ENCODE measurements at places on chromosomes 1 and 21.

DNA sequence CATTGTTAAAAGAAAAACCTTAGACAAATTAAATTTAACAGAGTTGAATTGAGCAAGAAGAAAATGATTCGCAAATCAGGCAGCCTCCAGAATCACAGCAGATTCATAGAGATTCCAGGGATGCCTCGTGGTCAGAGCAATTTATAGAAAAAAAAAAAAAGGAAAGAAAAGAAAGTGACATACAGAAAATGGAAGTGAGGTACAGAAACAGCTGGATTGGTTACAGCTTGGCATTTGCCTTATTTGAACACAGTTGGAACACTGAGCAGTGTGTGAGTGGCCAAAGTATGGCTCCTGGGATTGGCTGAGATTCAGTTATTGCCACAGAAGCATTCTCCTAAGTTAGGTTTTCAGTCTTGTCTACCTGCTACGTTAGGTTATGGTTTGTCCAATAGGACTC, 9.1 kb upstream of the C21orf91 start:
- DNase-seq, result peak; percentile 32

DNA sequence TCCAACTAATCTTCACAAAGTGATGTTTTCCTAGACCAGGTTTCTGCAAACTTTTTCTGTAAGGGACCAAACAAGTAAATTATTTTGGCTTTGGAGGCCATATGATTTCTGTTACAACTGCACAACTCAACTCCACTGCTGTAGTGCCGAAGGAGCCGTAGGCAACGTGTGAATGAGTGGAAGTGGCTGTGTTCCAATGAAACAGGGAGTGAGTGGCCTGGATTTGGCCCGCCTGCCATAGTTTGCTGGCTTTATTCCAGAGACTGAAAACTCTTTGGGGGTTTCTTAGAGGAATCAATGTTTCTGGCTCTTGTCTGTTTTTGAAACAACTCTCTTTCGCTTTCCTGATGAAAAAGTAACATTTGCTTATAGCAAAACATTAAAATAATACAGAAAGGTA, 12.6 kb upstream of the ACTL8 start:
- no peak for DNase-seq

- DNase-seq, result peak; percentile 59
These were observed 30.5 kb downstream of the MROH7 start for GRCh38 chr1:54671985-54672608.

DNA sequence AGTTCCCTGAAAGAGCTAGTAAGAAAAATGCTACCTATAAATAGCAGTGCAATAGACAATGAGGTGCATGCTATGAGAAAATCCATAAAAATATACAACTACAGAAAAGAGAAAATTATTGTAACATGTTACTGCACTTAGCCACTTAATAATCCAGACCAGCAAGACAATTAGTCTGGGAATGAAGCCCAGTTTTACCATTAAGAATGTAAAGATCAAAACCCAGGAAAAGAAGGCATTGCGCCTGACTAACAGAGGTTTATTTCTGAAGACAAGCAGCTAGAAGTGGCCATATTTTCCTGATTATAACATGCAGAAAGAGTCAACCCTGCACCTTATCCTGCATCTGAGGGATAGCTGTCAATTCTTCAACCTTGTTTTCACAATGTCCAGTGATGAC, 276.4 kb upstream of the PRMT6 start:
- no peak for DNase-seq

DNA sequence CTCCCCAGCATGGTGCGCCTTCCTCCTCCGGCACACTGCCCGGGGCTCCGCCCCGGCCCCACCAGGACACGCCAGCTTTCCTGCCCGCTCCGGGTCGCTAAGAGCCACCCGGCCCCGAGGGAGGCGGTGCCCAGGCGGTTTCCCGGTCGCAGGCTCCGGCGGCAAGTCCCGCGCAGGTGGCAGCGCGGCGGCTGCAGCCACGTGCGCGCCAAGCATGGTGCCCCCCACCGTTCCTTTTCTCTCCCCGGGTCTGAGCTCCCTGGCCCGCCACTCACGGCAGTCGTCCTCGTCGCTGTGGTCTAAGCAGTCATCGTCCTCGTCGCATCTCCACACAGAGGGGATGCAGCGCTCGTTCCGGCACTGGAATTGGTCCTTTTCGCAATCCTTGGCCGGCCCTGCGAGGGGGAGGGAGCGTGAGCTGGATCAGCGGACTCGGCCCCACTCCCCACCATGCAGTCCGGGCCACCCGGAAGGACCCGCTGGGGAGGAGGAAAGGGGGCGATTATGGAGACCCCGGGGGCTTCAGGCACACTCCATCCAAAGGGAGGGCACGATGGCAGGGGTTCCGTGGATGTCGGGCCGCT, 1.2 kb downstream of the LRP8 start:
- DNase-seq, result no peak

- DNase-seq, result no peak
These were observed 49.9 kb downstream of the PTP4A2 start for GRCh38 chr1:31888291-31888690.

GRCh38 chr1:147822292-147822691, 61.9 kb upstream of the GJA5 start:
- peak; percentile 13 for DNase-seq

DNA sequence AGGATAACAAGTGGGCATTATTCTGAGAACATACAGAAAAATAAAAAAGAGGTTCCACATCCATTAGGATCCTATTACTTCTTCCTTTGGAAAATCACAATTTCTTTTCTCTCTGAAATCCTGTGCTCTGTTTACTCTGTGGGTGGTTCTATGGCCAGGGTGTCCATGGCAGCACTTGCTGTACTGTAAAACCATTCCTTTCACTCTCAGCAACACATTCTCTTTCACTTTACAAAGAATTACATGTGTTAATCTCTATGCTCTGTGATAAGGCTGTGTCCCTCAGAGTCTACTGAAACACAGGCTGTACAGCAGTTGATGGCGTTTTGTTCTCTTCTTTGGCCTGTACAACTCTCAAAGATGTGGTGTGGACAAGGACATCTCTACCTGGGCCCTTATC, 524.1 kb downstream of the PTBP2 start:
- no peak for DNase-seq

GRCh38 chr1:48767975-48768510, 8.6 kb downstream of the BEND5 start:
- DNase-seq, result no peak

DNA sequence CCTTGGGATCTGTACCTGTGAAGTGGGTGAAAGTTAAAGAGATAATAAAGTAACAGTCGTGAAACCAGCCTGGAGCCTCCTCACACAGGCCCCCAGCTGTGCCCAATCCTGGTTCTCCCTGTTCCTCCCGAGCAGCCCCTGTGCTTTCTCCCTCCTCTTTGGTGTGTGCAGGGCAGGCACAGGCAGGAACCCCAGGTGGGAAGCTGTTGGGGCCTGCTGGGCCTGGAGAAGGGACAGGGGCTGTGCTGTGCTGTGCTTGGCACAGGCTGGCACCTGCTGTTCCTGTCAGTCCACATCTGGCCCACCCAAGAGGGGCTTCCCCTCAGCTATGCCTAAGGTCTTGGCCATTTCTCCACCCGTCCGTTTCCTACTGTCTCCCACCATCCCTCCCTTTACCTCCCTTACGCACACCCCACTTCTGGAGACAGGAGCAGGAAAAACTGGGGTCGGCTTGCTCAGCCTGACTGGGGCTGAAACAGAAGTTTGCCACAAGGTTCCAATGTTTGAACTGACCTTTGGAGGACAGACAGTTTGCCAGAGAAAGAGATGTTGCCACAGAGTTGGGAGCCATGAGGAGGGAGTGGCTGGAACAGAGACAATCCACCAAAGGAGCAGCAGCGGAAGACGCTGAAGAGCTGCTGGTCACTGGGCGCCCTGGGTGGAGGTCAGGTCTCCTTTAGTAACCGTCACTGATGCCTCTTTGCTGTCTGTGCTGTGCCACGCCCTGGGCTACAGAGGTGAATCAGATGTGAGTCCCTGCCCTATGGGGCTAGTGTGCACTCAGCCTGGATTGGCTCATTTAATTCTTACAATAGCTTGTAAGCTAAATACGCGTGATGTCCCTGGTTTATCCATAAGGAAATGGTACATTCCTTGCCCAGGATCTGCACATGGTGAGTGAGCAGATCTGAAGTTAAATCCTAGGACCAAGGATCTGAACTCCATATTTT, 18.8 kb upstream of the ARTN start:
- DNase-seq, result no peak

DNA sequence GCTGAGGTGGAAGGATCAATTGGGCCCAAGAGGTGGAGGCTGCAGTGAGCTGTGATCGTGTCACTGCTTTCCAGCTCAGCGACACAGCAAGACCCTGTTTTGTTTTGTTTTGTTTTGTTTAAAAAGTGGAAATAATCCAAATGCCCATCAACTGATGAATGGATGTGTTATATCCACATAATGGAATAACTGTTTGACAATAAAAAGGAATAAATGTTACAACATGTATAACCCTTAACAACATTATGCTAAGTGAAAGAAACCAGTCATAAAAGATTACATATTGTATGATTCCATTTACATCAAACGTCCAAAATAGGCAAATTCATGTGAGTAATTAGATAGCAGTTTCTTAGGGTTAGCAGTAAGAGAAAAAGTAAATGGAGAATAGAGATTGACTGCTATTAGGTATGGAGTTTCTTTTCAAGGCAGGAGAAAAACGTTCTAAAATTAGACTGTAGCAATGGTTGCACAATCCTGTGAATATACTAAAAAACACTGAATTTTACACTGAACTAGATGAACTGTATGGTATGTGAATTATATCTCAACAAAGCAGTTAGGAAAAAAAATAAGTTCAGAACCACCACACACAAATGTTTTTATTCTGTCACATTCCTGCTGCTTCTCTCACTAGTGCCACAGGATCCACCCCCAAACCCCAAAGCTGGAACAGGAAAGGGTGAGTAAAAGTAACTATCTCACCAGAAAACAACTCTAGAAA, 15.7 kb downstream of the FOXJ3 start:
- peak; percentile 61 for DNase-seq

All from EL (cell line).